ENCODE measurements at places on chromosomes 12 and 14.

- no peak for DNase-seq
Measured at GRCh38 chr12:28349196-28349595, 158.9 kb downstream of the CCDC91 start.

GRCh38 chr12:3073438-3074250 lies 3.5 kb upstream of the TSPAN9 start:
- peak; percentile 86 for DNase-seq

- no peak for DNase-seq
Measured at GRCh38 chr12:85531341-85531740, 251.3 kb downstream of the ALX1 start.

DNA sequence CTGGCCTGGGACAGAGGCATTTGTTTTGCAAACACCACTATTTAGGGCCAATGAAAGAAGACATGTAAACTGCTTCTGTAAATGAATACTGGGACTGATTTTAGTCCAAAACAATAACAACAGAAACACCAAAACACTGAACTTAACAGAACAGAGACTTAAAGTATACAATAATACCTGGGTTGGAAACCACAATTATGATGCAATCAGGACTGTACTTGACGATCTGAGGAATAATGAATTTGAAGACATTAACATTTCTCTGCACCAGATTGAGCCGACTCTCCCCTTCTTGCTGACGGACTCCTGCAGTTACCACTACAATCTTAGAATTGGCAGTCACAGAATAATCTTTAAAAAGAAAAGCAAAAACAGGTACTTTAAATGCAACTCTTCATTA lies 13.9 kb downstream of the LDHB start:
- DNase-seq = no peak

DNA sequence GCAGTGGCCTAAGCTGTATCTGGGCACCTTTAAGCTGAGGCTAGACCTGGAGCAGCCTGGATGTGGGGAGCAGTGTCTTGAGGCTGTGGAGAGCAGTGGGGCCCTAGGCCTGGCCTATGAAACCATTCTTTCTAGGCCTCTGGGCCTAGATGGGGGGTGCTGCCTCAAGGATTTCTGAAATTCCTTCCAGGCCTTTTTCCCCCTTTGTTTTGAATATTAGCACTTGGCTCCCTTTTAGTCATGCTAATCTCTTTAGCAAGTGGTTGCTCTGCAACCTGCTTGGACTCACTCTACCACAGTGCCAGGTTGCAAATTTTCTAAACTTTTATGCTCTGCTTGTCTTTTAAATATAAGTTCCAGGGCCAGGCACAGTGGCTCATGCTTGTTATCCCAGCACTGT lies 41.6 kb upstream of the RFX4 start:
- no peak for DNase-seq

GRCh38 chr12:61490526-61491498 lies 769.4 kb upstream of the USP15 start:
- no peak for DNase-seq

- DNase-seq = no peak
Measured at GRCh38 chr14:81450100-81450531, 50.0 kb upstream of the STON2 start.

- no peak for DNase-seq
Measured at GRCh38 chr14:51993285-51993920, 4.1 kb downstream of the RTRAF start.

DNA sequence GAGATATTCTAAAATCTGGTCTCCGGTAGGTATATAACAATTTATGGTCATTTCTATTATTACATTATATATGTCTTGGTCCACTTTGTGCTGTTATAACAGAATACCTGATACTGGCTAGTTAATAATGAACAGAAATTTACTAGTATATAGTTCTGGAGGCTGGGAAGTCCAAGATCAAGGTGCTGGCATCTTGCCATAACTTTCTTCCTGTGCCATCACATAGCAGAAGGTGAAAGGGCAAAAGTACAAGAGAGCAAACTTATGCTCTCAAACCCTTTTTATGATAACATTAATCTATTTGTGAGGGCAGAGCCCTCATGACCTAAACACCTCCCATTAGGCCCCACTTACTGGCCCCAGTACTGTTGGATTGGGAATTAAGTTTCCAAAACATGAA lies 17.9 kb upstream of the BATF start:
- no peak for DNase-seq

GRCh38 chr12:103422746-103423515 lies 72.8 kb downstream of the C12orf42 start:
- DNase-seq = no peak

DNA sequence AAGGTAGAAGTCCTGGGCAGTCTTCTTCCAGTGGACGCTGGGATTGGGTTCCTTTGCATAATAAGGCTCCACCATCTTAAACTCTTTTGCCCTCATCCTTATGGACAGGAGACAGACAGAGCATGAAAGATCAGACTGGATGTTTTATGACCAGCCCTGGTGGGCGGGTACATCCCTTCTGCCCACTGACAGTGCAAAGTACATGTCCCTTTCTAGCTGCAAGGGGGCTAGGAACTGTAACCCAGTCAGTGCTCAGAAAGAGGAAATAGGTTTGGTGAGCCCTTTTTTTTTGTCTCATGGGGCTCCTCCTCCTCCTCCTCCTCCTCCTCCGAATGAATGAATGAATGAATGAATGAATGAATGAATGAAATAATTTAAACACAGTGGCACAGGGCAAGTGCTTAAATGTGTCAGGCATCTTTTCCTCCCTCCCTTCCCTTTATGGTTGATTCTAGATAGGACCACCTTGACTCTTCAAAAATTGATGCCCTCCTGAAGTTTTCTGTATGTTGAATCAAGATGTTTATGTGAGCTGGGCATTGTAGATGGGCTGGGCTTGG lies 36.4 kb upstream of the HNF1A start:
- no peak for DNase-seq

DNA sequence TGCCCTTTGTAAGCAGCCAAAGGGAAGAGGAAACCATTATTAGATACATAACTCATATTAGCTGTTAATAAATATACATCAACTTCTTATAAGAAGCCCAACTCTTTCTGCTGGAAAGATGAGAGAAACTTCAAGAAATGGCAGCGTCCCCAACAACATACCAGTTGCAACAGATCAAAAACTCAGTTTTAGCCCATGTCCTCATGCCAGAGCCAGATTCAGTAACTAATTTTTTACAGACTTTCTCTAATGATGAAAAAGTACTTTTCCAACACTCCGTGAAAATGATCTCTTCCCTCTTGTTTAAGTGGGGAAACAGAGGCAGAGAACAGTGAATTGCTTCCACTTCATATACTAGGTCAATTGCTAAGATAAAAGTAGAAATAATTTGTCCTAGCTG lies 206.8 kb upstream of the NUDT4 start:
- no peak for DNase-seq

DNA sequence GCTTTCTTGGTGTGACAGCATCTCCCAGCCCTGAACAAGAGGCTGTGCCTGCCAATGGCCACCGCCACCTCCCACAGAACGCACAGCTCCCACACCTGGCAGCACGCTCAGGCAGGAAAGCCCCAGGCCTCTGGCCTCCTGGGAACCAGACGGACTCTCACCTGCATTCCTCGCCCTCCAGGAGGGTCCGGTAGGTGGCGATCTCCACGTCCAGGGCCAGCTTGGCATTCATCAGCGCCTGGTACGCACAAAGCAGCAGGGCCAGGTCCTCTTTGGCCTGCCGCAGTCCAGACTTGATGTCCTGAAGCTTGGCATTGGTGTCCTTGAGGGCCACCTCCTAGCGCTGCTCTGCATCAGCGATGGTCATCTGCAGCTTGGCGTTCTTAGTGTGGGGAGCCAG lies 12.1 kb upstream of the KRT77 start:
- DNase-seq = no peak

DNA sequence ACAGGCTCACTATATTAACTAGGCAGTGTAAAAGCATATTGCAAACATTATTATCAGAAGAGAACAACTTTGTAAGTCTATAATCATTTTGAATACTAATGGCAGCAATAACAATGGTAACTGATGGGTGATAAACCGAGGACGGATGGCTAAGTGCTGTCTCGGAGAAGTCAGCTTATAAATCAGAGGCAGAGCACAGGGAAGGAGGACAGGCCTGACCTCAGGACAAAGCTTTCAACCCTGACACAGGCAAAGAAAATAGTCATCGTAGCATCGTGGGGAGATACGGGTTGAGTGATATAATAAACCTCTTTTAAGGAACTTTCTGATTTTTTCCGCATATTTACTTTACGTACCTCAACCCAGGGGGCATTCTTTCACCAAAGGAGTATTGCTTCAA lies 48.4 kb downstream of the FLRT2 start:
- DNase-seq = no peak

DNA sequence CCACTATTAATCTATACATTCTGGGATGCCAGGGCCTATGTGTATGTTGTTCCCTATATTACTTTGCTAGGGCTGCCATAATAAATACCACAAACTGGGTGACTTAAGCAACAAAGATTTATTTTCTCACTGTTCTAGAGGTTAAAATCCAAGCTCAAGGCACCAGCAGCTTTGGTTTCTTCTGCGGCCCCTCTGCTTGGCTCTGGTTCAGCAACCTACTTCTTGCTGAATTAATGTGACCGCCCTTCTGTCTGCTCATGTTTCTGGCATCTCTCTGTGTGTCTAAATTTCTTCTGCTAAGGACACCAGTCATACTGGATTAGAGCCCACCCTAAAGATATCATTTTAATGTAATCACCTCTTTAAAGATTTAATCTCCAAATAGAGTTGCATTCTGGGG lies 84.7 kb downstream of the ZNF664 start:
- no peak for DNase-seq

- DNase-seq = no peak
Measured at GRCh38 chr14:53999061-53999488, 42.5 kb upstream of the BMP4 start.

DNA sequence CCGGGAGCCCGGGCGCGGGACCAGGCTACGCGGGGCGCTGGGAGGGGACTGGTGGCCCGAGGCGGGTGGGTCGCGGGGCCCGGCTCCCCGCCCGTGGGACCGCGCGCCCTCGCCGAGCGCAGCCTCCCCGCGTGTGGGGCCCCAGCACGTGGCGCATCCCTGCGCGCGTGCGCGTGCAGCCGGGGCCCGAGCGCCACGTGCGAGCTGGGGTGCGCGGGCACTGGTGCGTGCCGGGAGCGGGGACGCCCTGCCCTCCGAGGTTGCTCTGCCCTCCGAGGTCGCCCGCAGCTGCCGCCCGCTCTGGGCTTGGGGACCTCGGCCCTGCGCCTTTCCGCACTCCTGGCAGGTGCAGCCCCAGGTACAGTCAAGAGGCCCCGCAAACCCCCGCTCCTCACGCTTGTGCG lies 365 bp upstream of the CCDC88C start:
- peak; percentile 72 for DNase-seq

- no peak for DNase-seq
Measured at GRCh38 chr14:37232907-37233481, 35.3 kb downstream of the MIPOL1 start.

DNA sequence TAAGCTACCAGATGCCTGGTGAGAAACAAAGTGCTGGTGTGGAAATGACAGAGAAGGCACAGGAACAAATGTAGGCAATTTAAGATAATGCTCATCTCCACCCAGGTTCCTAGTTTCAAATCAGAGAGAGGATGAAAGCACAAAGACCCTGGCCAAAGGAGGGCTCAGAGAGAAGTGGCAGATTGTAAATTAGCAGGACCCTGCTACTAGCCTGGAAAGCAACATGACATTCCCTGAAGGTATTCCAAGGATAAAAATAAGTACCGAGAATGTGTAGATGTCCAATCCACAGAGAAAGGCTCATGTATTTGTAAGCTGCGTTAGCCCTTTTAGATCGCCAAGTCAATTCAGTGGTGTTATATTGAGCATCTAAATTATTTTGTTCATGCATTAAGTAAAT lies 324.0 kb downstream of the TMEM117 start:
- DNase-seq = no peak

DNA sequence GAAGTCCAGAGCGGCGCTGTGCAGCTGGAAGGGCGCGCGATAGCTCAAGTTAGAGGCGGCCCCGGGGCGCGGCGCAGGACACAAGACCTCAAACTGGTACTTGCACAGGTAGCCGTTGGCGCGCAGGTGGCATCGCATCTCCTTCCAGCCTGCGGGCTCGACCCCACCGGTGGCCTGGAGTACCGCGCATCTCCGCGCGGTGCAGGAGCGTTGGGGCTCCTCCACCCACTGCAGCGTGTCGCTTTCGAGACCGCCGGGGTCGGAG lies 553 bp downstream of the CLEC14A start:
- no peak for DNase-seq

DNA sequence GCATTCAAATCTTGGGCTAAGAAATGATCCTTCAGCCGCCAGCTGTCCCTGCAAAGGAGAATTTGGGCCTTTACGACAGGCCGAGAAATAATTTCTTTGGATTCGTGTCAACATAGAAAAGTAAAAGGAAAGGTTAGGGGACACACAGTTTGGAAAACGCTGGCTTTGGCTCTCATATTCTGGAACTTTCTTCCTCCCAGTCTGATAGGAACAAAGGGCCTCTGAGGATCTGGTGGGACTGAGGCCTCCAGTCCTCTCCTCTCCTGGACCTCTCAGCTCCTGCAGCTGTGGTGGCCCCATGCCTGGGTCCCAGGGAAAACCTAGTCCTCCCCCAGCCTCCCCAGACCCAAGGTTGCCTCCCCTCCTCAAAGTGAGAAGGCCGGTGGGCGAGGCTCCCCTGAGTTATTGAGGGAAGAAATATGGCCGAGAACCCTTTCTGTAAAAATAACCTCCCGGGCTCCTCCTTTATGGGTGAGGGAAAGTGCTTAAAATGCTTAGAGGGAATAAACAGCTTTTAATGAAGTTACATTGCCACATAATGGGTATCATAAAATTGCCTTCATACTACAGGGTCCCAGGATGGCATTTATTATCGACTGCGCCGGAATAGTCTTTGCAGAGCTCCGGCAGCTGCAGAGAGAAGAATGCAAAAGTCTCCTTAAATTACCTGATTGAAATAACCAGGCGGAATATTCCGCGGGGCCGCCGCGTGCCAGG lies 188.3 kb downstream of the PHETA1 start:
- DNase-seq = no peak

- no peak for DNase-seq
Measured at GRCh38 chr12:48086327-48086726, 19.6 kb downstream of the SENP1 start.

- no peak for DNase-seq
Measured at GRCh38 chr12:89392391-89392790, 40.1 kb upstream of the DUSP6 start.

DNA sequence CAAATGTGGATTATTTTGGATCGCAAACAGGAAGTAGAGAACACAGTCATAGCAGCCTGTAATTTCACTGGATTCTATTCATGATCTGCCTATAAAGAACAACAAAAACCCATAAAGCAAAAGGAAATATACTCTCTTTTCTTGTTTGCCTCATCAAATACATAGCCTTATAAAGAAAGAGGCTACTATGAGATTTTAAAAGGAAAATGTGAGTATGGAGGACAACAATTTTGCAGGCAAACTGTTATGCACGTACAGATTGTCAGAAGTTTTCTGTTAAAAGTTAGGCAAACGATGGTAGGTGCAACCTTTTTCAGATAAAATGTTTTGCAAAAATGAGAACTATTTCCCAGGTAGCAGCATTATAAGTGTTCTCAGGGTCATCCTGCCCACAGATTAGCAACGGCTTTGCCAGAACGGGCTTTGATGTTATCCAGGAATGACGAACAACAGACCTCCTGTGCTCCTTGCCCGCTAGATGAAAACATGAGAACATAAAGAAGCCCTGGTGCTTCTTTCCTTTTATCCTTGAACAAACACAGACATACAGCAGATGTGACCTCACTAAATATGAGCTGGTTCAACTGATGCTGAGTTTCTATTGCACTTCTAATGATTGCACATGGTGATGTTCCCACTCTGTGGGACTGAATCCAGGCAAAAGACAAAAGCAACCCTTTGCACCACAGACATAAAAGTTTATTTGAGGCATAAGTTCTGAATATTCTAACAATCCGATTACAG lies 88.1 kb downstream of the ITPR2 start:
- DNase-seq = no peak

GRCh38 chr14:49907186-49907585 lies 14.3 kb downstream of the ARF6 start:
- no peak for DNase-seq

All from activated CD8-positive, alpha-beta memory T cell treated with anti-CD3 and anti-CD28 coated beads, Interleukin-2, amount 50 U/mL, for 4 hours (primary cell).